ENCODE measurements at places on chromosomes 3 and 15. TPM values are rescaled to one million over a fixed set of nuclear protein-coding genes. Genes with fewer than 3 reads are reported as not detected.

- H3K36me3 ChIP-seq, result no peaks in the 10 kb centered on the region
- no peak overlapping the region for H3K27ac ChIP-seq
- H3K4me1 ChIP-seq, result no peaks in the 10 kb centered on the region
- H3K27me3 ChIP-seq, result no peaks in the 10 kb centered on the region
- DNase-seq, result no peak
Measured at GRCh38 chr15:81418891-81419290, 44.9 kb upstream of the TMC3 start.

GRCh38 chr15:69075440-69075839 is 60.9 kb downstream of the NOX5 start:
- H3K4me1 ChIP-seq, result peaks cover 28% of the 10 kb centered on the region
- peaks cover 3% of the 10 kb centered on the region for H3K27me3 ChIP-seq
- H3K36me3 ChIP-seq, result no peaks in the 10 kb centered on the region

GRCh38 chr3:137692803-137693431 is 71.2 kb upstream of the SOX14 start:
- peaks cover 3% of the 10 kb centered on the region for H3K27me3 ChIP-seq
- H3K36me3 ChIP-seq, result no peaks in the 10 kb centered on the region
- no peak for DNase-seq
- no peak overlapping the region for H3K27ac ChIP-seq
- H3K4me3 ChIP-seq, result no peak overlapping the region

GRCh38 chr3:132245552-132246142 is 71.6 kb upstream of the ACP3 start:
- no peak for DNase-seq
- no peaks in the 10 kb centered on the region for H3K36me3 ChIP-seq
- H3K27ac ChIP-seq, result no peak overlapping the region
- peaks cover 6% of the 10 kb centered on the region for H3K27me3 ChIP-seq
- H3K4me3 ChIP-seq, result no peak overlapping the region

DNA sequence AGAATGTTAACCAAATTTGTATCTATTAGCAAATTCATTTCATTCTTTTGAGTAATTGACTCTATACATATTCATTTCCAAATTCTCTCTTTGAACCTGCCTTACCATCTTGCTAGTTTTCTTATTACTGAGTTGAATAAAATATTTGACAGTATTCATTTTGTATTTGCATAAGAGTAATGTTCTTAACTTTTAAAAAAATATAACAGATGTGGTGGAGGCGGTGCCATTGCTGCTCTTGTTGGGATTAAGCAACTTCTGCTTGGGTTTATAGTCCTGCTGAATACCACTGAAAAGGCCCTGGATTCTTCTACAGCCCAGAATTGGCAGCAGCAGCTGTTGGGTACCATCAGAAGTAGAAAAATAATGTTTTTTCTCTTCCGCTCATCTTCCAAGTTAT is 148.9 kb upstream of the PEX5L start:
- no peaks in the 10 kb centered on the region for H3K36me3 ChIP-seq
- no peaks in the 10 kb centered on the region for H3K4me1 ChIP-seq
- no peaks in the 10 kb centered on the region for H3K27me3 ChIP-seq
- no peak for DNase-seq
- H3K27ac ChIP-seq, result no peak overlapping the region

GRCh38 chr3:65044401-65044800 is 356.6 kb upstream of the ADAMTS9 start:
- no peak overlapping the region for H3K4me3 ChIP-seq
- no peaks in the 10 kb centered on the region for H3K36me3 ChIP-seq
- DNase-seq, result no peak
- no peaks in the 10 kb centered on the region for H3K27me3 ChIP-seq
- H3K27ac ChIP-seq, result no peak overlapping the region

- no peaks in the 10 kb centered on the region for H3K36me3 ChIP-seq
- no peaks in the 10 kb centered on the region for H3K27me3 ChIP-seq
- no peak overlapping the region for H3K4me3 ChIP-seq
- no peak for DNase-seq
Measured at GRCh38 chr15:100254285-100254684, 87.5 kb downstream of the ADAMTS17 start.

- DNase-seq, result no peak
- H3K27ac ChIP-seq, result no peak overlapping the region
- peaks cover 20% of the 10 kb centered on the region for H3K4me1 ChIP-seq
- no peaks in the 10 kb centered on the region for H3K27me3 ChIP-seq
- H3K4me3 ChIP-seq, result no peak overlapping the region
Measured at GRCh38 chr3:73723596-73723995, 98.9 kb upstream of the PDZRN3 start.

GRCh38 chr3:8453153-8453552 is 48.5 kb upstream of the LMCD1 start:
- H3K27me3 ChIP-seq, result no peaks in the 10 kb centered on the region
- no peak for DNase-seq
- peaks cover 7% of the 10 kb centered on the region for H3K4me1 ChIP-seq
- H3K36me3 ChIP-seq, result no peaks in the 10 kb centered on the region

DNA sequence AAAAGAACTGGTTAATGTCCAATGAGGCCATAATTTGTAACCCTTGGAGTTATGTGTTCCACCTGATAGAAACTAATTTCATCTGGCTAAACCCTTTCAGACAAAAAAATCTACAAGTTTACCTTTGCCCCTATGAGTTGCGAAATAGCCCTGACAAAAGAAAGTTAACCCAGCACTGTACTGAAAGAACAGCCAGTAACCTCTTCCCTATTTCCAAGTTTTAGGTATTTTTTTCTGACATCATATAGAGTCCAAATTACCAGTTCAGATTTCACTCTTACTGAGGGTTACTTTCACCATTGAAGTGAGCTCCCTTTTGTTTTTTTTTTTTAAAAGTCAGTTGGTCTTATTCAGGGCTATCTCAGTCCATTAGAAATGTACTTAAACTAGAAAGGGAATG is 42.8 kb upstream of the PTPRG start:
- DNase-seq, result no peak
- H3K27me3 ChIP-seq, result no peaks in the 10 kb centered on the region
- H3K4me1 ChIP-seq, result peaks cover 8% of the 10 kb centered on the region
- H3K36me3 ChIP-seq, result no peaks in the 10 kb centered on the region
- H3K4me3 ChIP-seq, result no peak overlapping the region

DNA sequence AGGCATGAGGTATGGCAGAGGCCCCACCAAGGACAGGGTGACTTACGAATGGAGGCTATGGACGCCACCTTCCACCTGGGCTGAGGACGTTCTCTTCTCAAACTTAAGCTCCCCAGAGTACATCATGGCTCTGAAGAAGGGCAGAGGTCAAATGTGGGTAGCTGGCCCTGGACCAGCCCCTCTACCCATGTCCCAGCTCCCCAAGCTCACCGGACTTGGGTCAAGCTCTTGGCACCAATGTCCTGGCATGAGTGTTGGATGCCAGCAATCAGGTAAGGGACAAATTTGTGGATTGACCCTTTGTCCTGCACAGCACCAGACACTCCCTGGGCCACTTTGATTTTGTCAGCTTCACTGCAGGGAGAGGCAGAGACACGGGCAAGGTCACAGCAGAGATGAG is 2.5 kb downstream of the NDUFAF3 start:
- no peak overlapping the region for H3K27ac ChIP-seq
- H3K4me1 ChIP-seq, result peaks cover 58% of the 10 kb centered on the region
- no peaks in the 10 kb centered on the region for H3K27me3 ChIP-seq
- no peak overlapping the region for H3K4me3 ChIP-seq

GRCh38 chr15:101424984-101425383 is 64.5 kb downstream of the PCSK6 start:
- DNase-seq, result no peak
- H3K27ac ChIP-seq, result no peak overlapping the region
- H3K4me3 ChIP-seq, result no peak overlapping the region
- no peaks in the 10 kb centered on the region for H3K27me3 ChIP-seq
- H3K36me3 ChIP-seq, result no peaks in the 10 kb centered on the region

- H3K27ac ChIP-seq, result no peak overlapping the region
- no peaks in the 10 kb centered on the region for H3K36me3 ChIP-seq
- peaks cover 59% of the 10 kb centered on the region for H3K4me1 ChIP-seq
- H3K4me3 ChIP-seq, result no peak overlapping the region
- DNase-seq, result no peak
Measured at GRCh38 chr3:71010726-71011455, 572.6 kb downstream of the FOXP1 start.

GRCh38 chr15:45230245-45230965 is 21.6 kb upstream of the SLC28A2 start:
- H3K27me3 ChIP-seq, result no peaks in the 10 kb centered on the region
- no peaks in the 10 kb centered on the region for H3K36me3 ChIP-seq
- H3K27ac ChIP-seq, result no peak overlapping the region
- H3K4me3 ChIP-seq, result no peak overlapping the region
- no peak for DNase-seq

DNA sequence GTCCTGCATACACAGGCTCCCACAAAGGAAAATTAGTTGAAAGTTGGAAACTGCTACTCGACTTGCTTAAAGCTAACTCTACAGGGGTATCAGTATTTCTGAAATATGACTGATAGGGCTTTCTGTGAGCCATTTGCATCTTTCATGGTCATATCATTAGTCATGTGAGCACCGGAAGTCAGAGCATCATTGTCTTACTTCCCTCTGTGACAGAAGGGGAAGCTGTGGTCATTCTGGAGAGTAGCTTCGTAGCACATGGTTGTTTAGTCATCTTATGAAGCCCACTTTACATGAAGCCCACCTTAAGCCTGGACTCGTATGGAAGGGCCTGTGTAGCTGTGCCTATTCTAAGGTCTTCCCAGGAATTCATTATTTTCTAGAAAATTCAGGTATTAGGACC is 69.0 kb downstream of the COL6A5 start:
- H3K36me3 ChIP-seq, result no peaks in the 10 kb centered on the region
- no peak overlapping the region for H3K4me3 ChIP-seq
- no peaks in the 10 kb centered on the region for H3K27me3 ChIP-seq

- H3K36me3 ChIP-seq, result no peaks in the 10 kb centered on the region
- H3K4me1 ChIP-seq, result peaks cover 50% of the 10 kb centered on the region
- H3K4me3 ChIP-seq, result no peak overlapping the region
- no peak overlapping the region for H3K27ac ChIP-seq
- no peak for DNase-seq
- no peaks in the 10 kb centered on the region for H3K27me3 ChIP-seq
Measured at GRCh38 chr15:39494462-39494861, 86.4 kb upstream of the THBS1 start.

GRCh38 chr3:30332196-30333021 is 274.0 kb upstream of the TGFBR2 start:
- H3K4me1 ChIP-seq, result no peaks in the 10 kb centered on the region
- no peaks in the 10 kb centered on the region for H3K27me3 ChIP-seq
- H3K27ac ChIP-seq, result no peak overlapping the region
- H3K36me3 ChIP-seq, result no peaks in the 10 kb centered on the region
- DNase-seq, result no peak

GRCh38 chr3:74303711-74304110 is 310.7 kb downstream of the CNTN3 start:
- no peak for DNase-seq
- no peaks in the 10 kb centered on the region for H3K4me1 ChIP-seq

GRCh38 chr3:106985721-106986120 is 391.5 kb upstream of the CCDC54 start:
- no peaks in the 10 kb centered on the region for H3K36me3 ChIP-seq
- H3K27me3 ChIP-seq, result no peaks in the 10 kb centered on the region
- no peak overlapping the region for H3K27ac ChIP-seq
- H3K4me3 ChIP-seq, result no peak overlapping the region

- no peak for DNase-seq
- H3K36me3 ChIP-seq, result peaks cover 61% of the 10 kb centered on the region
Measured at GRCh38 chr3:120338517-120338916, 10.6 kb downstream of the LRRC58 start.

GRCh38 chr15:41554343-41554742 is 4.7 kb upstream of the TYRO3 start:
- H3K27ac ChIP-seq, result peak overlapping the region; percentile 62
- no peaks in the 10 kb centered on the region for H3K27me3 ChIP-seq
- peaks cover 10% of the 10 kb centered on the region for H3K4me1 ChIP-seq

GRCh38 chr3:167125612-167126407 is 254.3 kb downstream of the ZBBX start:
- no peak overlapping the region for H3K27ac ChIP-seq
- H3K4me3 ChIP-seq, result no peak overlapping the region
- no peak for DNase-seq
- no peaks in the 10 kb centered on the region for H3K27me3 ChIP-seq
- no peaks in the 10 kb centered on the region for H3K4me1 ChIP-seq

DNA sequence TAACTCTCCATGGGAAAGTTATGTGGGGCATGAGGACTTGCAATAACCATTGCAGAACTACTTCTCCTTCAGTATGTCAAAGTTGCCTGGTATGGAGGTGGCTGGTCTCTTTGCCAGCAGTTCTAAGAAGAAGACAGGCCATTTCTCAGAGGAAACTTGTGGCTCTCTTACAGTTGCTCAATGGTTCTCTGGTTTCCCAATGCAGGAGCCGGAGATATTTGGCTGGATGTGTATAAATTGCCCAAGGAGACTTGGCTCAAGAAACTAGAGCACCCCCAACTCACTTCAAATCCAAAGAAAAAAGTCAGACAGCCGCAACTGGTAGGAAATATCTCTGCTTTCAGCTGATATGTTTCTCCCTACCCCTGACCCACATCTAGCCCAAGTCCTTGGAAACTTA is 24.2 kb downstream of the WDR93 start:
- H3K36me3 ChIP-seq, result no peaks in the 10 kb centered on the region
- DNase-seq, result no peak
- no peak overlapping the region for H3K27ac ChIP-seq

- H3K4me3 ChIP-seq, result no peak overlapping the region
- no peaks in the 10 kb centered on the region for H3K36me3 ChIP-seq
- H3K27ac ChIP-seq, result no peak overlapping the region
Measured at GRCh38 chr15:25250906-25251622, 187.8 kb downstream of the UBE3A start.

The LMLN gene
- total RNA-seq, result 15.2 TPM

The ZNF620 gene
- total RNA-seq, result 2.8 TPM

The UCN2 gene
- 0.19 TPM for total RNA-seq

The B3GNT5 gene
- total RNA-seq, result 3.0 TPM

The C3orf49 gene
- not detected for total RNA-seq

The CPEB1 gene
- total RNA-seq, result 0.93 TPM

The NUP210 gene
- 2.1 TPM for total RNA-seq

The PROK2 gene
- total RNA-seq, result 0.67 TPM

The TM4SF4 gene
- total RNA-seq, result not detected

The A4GNT gene
- total RNA-seq, result not detected
